ENCODE measurements at places on chromosomes 2 and 18. TPM values are rescaled to one million over a fixed set of nuclear protein-coding genes. Genes with fewer than 3 reads are reported as not detected.

DNA sequence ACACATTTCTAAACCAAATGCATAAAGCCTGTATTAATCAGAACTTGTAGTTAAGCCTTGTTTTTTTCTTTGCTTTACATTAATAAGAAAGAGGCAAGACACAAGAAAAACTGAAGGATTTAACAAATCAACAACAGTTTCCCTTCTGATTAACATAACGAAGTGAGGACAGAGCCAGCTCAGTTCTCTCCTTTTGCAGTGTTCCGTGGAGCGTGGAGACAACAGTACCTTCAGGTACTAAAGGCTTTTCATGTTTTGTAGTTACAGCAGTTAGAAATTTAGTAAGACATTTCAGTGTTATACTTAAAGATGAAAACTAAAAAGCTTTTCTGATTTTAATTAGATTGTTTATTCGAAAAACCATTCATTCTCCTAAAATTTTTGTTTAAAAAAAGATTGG lies 115.2 kb downstream of the FMNL2 start:
- no peak for DNase-seq
- H3K27me3 ChIP-seq = no peaks in the 10 kb centered on the region
- H3K27ac ChIP-seq = no peak overlapping the region
- no peaks in the 10 kb centered on the region for H3K36me3 ChIP-seq
- H3K4me1 ChIP-seq = no peaks in the 10 kb centered on the region
- no peak overlapping the region for H3K4me3 ChIP-seq

- peak overlapping the region; percentile 41 for H3K27ac ChIP-seq
- H3K27me3 ChIP-seq = no peaks in the 10 kb centered on the region
- DNase-seq = no peak
- H3K36me3 ChIP-seq = no peaks in the 10 kb centered on the region
These were observed 141.9 kb downstream of the PXDN start for GRCh38 chr2:1602278-1603010.

DNA sequence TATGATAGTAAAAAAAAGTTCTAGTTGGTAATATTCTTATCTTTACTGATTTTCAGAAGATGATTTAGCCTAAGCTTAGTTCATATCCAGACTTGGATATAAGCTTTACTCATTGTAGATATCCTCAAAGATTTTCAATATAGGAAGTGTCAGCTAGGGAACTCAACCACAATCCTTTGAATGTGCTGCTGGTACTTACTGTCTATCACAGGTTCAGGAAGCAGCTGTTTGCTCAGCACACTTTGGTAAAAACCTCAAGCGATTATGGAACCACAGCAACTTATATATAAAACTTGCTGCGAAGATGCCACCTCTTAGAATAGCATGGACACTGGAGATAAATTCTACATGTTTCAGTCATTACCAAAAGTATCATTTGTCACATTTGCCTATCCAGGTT lies 60.1 kb upstream of the TNFRSF11A start:
- H3K27ac ChIP-seq = no peak overlapping the region
- H3K27me3 ChIP-seq = no peaks in the 10 kb centered on the region
- H3K4me1 ChIP-seq = no peaks in the 10 kb centered on the region

- DNase-seq = peak; percentile 50
- no peak overlapping the region for H3K4me3 ChIP-seq
- H3K27ac ChIP-seq = no peak overlapping the region
- no peaks in the 10 kb centered on the region for H3K36me3 ChIP-seq
These were observed 618.8 kb downstream of the SOCS6 start for GRCh38 chr18:70907673-70908072.

- H3K27ac ChIP-seq = no peak overlapping the region
- H3K36me3 ChIP-seq = no peaks in the 10 kb centered on the region
- no peak for DNase-seq
- no peaks in the 10 kb centered on the region for H3K4me1 ChIP-seq
- no peak overlapping the region for H3K4me3 ChIP-seq
- H3K27me3 ChIP-seq = peaks cover 26% of the 10 kb centered on the region
These were observed 73.9 kb downstream of the MARCO start for GRCh38 chr2:119015845-119016244.

The OST4 gene
- 164 TPM for total RNA-seq

The FTCDNL1 gene
- total RNA-seq = 2.8 TPM

GRCh38 chr2:177271981-177272666 lies 7.6 kb upstream of the NFE2L2 start:
- H3K27ac ChIP-seq = no peak overlapping the region
- no peaks in the 10 kb centered on the region for H3K4me1 ChIP-seq
- no peaks in the 10 kb centered on the region for H3K27me3 ChIP-seq
- no peak for DNase-seq
- H3K4me3 ChIP-seq = no peak overlapping the region

DNA sequence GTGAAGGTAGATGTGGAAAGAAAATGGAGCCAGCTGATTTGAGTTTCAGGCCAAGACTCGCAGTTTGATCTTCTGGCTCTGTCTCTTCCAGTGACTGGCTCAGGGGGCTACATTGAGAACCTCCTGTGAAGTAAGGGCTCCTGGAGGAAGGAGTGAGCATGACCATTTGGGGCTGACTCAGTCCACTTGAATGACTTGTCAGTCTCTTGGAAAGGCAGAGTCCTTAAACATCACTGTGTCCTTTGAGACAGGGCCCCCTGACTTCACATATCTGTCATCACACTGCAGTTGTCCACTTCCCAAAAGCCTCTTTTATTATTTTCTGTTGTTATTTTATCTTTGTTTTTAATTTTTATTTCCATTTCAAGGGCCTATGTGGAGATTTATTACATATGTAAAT lies 204.6 kb upstream of the APCDD1 start:
- DNase-seq = no peak
- H3K36me3 ChIP-seq = no peaks in the 10 kb centered on the region
- no peak overlapping the region for H3K4me3 ChIP-seq

- no peak overlapping the region for H3K4me3 ChIP-seq
- peak; percentile 34 for DNase-seq
- H3K4me1 ChIP-seq = no peaks in the 10 kb centered on the region
- H3K27ac ChIP-seq = no peak overlapping the region
These were observed 107.1 kb downstream of the POLE4 start for GRCh38 chr2:75065402-75066008.

DNA sequence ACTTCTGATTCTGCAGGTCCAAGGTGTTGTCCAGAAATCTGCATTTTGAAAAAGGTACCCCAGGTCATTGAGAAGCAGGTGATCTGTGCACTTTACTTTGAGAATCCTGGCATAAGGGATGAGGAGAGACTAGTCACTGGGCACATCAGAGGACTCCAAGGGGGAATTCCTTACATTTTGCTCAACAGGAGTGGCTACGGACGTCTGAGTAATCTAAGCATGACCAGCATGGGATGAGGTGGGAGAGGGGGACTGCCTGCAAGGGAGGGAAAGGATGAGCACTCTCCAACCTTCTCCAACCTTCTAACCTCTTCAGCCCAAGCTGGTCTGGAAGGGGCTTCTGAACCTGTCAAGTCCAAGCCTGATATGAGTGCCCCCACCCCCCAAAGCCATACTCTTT lies 55.5 kb downstream of the MARCHF4 start:
- H3K27ac ChIP-seq = no peak overlapping the region
- no peak overlapping the region for H3K4me3 ChIP-seq
- H3K36me3 ChIP-seq = no peaks in the 10 kb centered on the region
- H3K4me1 ChIP-seq = no peaks in the 10 kb centered on the region
- DNase-seq = no peak
- H3K27me3 ChIP-seq = no peaks in the 10 kb centered on the region

The C2orf72 gene
- 1.3 TPM for total RNA-seq

The ZNF385B gene
- total RNA-seq = 70.8 TPM

The DUSP2 gene
- 7.3 TPM for total RNA-seq

GRCh38 chr2:105893011-105893995 lies 148.6 kb downstream of the NCK2 start:
- H3K27me3 ChIP-seq = no peaks in the 10 kb centered on the region
- no peak overlapping the region for H3K27ac ChIP-seq
- no peak overlapping the region for H3K4me3 ChIP-seq
- H3K36me3 ChIP-seq = peaks cover 20% of the 10 kb centered on the region
- DNase-seq = no peak

The LIMS3 gene
- 1.2 TPM for total RNA-seq

- DNase-seq = no peak
- H3K4me3 ChIP-seq = no peak overlapping the region
- no peaks in the 10 kb centered on the region for H3K27me3 ChIP-seq
- no peaks in the 10 kb centered on the region for H3K4me1 ChIP-seq
- H3K27ac ChIP-seq = no peak overlapping the region
These were observed 155.3 kb upstream of the NABP1 start for GRCh38 chr2:191522478-191523120.

DNA sequence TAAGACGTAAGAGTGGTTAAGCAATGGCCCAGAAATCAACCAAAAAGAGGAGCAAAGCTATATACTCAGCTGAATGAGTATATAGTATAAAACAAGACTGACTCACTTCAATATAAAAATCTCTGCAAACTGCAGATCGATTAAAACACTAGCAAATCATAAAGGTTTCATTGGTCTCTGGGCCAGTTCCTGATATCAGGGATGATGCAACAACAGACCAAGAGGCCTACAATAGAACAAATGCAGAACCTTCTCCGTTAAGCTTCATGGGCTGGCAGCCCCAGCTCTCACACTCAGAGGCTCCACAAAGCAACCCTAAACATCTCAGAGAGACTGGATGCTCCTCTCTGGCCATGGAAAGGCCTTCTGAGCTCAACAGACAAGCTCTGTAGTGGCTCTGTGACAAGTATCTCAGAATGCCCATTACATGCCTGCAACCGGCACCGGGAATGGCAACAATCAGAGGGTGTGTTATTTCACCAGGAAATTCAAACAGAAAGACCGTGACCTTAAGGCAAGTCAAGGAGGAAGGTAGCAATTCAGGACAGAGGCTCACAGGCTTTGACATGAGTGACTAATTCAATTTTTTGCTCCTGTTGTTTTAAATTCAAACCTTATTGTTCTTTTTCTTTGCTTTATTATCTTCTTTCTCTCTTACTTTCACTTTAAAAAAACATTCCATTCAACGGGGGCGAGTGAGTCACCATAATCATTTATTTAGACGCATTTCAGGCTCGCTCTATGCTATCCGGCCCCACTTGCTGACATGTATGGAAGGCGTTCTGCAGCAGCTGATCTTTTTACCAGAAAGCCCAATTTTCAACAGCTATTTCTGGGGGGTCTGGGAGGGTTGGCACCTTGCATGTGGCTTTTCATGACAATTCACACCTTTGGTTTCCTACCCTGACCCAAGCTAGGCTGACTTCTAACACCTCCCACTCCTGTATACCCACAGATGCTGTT lies 15.1 kb downstream of the CYRIA start:
- DNase-seq = peak; percentile 73
- H3K27ac ChIP-seq = no peak overlapping the region
- no peaks in the 10 kb centered on the region for H3K27me3 ChIP-seq
- no peak overlapping the region for H3K4me3 ChIP-seq
- H3K4me1 ChIP-seq = peaks cover 48% of the 10 kb centered on the region
- H3K36me3 ChIP-seq = no peaks in the 10 kb centered on the region

DNA sequence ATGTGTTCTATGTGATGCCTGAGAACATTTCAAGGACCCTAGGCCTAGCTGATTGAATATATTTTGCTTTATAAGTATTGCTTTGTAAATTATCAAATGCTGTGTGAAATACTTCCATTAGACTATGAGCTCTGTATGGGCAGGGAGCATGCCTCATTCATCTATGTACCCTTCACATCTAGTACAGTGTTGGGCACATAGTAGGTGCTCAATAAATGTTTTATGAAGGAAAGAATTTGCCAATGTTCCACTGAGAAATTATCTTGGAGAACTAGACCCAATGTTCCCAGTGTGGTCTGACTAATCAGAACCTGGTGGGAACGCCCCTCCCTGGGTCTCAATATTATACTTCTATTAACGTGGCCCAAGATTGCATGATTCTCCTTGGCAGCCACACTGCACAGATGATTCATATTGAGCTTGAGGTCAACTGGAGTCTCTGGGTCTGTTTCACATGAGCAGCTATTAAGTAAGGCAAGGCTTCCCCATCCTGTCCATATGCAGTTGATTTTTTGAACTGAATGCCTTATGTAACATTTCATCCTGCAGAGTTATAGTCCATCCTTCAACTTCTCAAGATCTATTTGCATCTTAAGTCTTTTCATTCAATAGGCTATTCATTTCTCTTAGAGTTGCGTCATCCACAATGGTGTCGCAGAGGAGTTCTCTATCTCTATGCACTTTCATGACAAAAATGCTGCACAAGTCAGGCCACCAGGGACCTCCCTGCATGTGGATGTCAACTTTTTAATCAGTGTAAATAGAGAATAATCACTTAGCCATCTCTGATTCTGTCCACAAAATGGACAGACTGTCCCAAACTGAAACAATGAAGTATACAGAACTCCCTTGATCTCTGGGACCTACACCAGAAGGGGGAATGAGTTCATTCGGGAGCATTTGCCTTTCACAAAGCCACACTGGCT lies 257.6 kb downstream of the CYP26B1 start:
- H3K4me3 ChIP-seq = no peak overlapping the region
- no peaks in the 10 kb centered on the region for H3K27me3 ChIP-seq
- H3K36me3 ChIP-seq = no peaks in the 10 kb centered on the region

DNA sequence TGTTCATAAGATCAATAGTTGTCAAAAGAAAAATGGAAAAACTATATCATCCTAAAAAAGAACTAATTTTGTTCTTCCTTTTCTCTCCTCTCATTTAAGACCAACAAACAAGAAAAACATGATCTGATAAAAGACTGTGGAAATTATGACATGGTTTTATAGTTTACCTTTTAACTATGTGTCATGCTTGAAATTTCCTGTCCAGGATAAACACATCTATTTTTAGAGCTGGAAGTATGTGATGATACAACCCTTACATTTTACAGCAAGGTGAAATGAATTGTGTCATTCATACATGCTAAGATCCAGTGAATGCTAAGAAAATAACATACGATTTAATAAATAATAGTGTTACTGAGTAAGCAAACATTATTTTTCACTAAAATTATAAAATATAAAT lies 89.9 kb downstream of the GULP1 start:
- no peaks in the 10 kb centered on the region for H3K36me3 ChIP-seq
- no peak for DNase-seq
- peaks cover 3% of the 10 kb centered on the region for H3K4me1 ChIP-seq
- no peaks in the 10 kb centered on the region for H3K27me3 ChIP-seq
- no peak overlapping the region for H3K4me3 ChIP-seq
- no peak overlapping the region for H3K27ac ChIP-seq

DNA sequence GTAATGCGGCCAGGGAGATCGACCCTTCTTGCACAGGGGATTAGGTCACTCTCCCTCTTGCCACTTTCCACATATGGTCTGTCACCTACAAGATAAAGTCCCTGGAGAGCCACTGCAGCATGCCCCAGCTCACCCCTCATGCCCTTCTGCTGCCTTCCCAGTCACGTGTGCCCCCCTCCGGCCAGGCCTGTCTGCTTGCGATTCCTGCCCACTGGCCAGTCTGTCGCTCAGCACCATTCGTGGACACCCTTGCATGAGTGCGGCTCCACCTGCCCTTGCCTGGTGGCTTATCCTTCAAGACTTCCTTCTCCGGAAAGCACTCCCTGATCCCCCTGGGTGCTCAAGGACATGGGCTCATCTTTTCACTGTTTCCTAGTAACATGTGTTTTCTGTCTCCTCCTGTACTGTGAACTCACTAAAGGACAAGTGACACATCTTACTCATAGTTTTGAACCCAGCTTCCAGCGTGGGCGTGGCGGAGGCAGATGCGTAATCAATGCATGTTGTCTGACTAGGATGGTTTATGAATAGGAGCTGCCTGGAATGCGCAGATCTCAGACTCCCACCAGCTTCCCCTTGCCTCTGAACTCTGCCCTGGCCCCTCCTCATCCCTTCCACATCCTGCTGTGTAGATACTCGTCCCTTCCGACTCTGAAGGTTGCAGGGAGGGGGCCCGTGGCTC lies 7.8 kb upstream of the NT5DC4 start:
- no peak overlapping the region for H3K27ac ChIP-seq
- H3K4me3 ChIP-seq = no peak overlapping the region
- H3K27me3 ChIP-seq = no peaks in the 10 kb centered on the region
- H3K36me3 ChIP-seq = no peaks in the 10 kb centered on the region
- DNase-seq = no peak
- H3K4me1 ChIP-seq = no peaks in the 10 kb centered on the region

The DNER gene
- 4.7 TPM for total RNA-seq

Measured in lung (tissue), 17 donors.